ENCODE measurements at places on chromosomes 4 and X. TPM values are rescaled to one million over a fixed set of nuclear protein-coding genes. Genes with fewer than 3 reads are reported as not detected.

RHOXF2B gene
- total RNA-seq: not detected

HTN3 gene
- total RNA-seq: not detected

LPAR4 gene
- total RNA-seq: 2.9 TPM

CITED1 gene
- total RNA-seq: 7.3 TPM

APLN gene
- 2.4 TPM for total RNA-seq

SSR4 gene
- 84.4 TPM for total RNA-seq

SERTM2 gene
- under 0.01 TPM for total RNA-seq

BEX1 gene
- total RNA-seq: 127 TPM

RGN gene
- 2.9 TPM for total RNA-seq

ARHGEF9 gene
- total RNA-seq: 64.4 TPM

ABCB7 gene
- total RNA-seq: 36.3 TPM

GYPA gene
- total RNA-seq: 3.7 TPM

DOCK11 gene
- 26.1 TPM for total RNA-seq

SORBS2 gene
- total RNA-seq: 46.9 TPM

ADH1C gene
- not detected for total RNA-seq

Data from frontal cortex (tissue), 4 donors.